Posterior vena cava (tissue), 2 donors: ENCODE measurements at places on chromosomes 3 and 15.

DNA sequence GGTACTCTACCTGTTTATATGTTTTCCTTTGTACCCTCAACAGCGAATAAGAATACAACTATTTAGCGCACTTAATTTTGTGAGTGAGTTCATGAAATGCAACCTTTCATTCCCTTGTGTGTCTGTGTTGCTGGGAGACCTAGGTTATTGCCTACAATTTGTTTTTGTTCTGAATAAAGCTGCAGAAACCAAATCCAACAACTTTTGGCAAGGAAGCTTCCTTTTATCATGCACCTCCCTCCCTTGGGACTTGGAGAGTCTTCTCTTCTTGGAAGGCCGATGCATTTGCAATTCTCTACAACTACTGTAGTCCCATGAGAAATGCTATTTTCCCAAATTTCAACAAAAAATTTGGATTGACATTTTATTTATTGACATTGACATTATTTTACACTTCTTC, 1002.4 kb upstream of the CADM2 start:
- no peak for DNase-seq

DNA sequence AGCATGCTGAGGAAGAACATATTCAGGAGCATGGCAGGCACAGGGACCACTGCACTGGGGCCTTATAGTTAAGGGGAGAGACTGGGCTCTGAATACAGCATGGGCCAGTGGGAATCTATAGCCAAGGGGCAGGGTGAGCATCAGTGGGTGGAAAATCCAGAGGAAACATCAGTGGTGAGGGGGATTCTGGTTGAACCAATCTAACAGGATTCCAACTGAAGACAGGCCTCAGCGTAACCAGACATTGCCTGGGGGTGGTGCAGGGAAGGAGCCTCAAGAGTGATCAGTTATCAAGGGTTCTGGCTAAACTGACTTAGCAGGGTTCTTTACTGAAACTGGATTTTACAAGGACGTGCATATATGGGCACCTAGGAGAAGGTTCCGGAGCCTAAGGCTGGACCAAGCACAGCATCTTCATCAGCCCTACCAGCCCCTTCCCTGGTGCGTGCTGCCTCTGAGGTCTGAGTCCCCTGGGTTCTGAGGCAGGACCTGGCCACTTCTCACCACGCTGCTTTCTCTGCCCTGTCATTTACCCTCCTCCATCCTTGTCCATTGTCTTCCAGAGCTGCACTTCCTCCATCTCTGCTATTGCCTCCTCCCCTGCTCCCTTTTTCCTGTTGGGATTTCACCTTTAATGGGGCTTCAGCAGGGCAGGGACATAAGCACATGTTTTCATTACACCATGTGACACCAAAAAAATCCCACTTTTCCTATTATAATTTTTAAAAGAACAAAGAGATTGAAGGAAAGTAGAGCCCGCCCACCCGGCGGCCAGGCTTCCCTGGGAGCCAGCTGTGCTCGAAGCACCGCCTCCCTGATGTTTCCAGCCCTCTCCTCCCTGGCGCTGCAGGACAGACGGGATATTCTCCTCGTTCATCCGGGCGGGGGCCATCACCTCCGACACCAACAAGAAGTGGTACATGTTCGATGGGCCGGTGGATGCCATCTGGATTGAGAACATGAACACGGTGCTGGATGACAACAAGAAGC, 52.1 kb downstream of the DNAH1 start:
- DNase-seq: no peak

DNA sequence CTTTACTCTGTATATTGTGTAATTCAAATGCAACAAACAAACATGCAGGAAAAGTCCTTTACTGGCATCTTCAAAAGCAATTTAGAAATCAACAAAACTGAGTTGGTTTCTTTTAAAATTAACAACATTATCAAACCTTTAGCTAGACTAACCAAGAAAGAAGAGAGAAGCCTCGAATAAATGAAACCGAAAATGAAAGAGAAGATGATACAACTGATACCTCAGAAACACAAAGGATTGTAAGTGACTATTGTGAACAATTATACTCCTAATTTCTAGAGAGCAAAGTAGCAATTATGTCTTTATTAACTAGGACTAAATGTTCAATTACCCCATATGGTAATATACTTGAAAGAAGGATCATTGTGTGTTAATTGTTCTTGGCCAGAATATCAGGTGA, 49.2 kb upstream of the P3H2 start:
- no peak for DNase-seq

DNA sequence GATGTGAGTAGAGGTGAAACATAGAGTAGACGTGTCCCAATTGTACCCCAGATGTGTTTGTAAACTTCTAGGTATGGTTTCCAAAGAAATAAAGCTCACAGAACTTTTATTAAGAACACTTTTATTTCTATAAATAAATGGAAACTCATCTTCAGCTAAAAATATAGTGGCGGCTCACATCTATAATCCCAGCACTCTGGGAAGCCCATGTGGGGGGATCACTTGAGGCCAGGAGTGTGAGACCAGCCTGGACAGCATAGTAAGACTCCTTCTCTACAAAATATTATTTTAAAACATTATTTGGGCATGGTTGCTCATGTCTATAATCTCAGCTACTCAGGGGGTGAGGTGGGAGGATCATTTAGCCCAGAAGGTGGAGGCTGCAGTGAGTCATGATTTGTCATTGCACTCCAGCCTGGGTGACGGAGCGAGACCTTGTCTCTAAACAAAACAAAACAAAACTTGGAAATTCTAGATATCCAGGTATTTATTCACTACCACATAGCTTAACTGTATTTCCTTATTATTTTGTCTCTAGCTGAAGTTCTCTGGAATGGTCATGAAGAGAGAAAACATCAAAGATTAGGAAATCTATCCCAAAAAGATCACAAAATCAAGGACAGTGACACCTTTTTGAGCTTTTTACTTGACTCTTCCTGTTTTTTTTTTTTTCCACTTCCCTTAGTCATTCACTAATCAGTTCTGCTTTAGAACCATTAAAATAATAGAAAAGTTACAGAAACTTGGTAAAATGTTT, 258.1 kb downstream of the TIGIT start:
- no peak for DNase-seq

DNA sequence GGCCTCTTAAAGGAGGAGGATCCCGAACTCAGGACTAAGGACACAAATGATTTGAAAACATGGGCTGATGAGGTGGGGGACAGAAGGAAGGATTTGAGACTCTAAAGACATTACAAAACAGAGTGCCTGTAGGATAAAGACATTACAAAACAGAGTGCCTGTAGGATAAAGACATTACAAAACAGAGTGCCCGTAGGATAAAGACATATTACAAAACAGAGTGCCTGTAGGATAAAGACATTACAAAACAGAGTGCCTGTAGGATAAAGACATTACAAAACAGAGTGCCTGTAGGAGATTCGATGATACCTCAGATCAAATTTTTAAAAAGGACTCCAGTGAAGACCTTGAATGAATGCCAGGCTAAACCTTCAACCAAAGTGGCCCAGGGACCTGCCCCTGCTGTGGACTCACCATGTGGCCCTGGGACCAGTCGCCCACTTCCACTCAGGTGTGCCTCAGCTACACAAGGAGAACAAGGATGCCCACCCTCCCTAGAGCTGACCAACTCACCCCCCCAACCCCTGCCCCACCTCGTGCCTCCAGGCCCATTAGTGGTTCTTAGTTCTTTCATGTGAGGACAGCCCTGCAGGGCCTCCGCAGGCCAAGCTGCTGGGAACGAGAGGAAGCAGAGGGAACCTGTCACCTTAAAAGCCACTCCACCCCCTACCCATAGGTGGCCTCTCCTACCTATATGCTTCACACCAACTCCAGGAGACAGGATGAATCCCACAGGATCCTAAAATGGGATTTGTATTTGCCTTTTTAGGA, 59.8 kb downstream of the SH3BP5 start:
- no peak for DNase-seq

- DNase-seq: no peak
These were observed 8.3 kb upstream of the CAMP start for GRCh38 chr3:48215019-48215418.

DNA sequence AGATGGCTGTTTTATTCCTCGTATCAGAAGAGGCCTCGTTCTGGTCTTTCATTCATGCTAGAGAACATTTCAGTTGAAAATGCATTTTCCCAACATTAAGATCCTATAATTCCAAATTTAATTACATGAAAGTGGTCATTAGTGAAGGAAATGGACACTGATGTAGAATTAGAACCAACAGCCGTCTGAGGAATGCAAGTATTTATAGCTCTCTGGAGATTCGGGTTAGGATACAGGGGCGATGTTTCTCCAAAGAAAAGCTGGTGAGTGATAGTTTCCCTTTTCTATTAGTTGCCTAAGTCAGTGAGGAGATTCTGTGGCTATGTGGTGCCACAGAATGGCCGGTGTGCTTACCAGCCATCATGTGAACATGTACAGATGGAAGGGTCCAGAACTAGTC, 109.0 kb upstream of the IL12A start:
- DNase-seq: no peak

DNA sequence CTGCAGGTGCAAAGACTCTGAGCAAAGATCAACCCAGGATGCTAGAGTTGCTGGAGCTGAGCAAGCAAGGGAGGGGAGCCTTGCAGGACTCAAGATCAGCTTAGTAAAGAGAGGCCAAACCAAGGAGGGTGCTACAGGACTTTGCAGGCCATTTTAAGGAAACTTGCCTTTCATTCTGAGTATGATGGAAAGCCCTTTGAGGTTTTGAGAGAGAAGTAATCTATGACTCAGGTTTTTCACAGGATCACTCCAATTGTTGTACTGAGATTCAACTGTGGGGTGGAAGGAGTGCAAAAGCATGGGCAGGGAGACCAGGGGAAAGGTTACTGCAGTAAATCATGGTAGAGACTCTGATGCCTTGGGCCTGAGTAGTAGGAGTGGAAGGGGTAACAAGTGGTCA, 260.4 kb upstream of the GPR149 start:
- DNase-seq: no peak

DNA sequence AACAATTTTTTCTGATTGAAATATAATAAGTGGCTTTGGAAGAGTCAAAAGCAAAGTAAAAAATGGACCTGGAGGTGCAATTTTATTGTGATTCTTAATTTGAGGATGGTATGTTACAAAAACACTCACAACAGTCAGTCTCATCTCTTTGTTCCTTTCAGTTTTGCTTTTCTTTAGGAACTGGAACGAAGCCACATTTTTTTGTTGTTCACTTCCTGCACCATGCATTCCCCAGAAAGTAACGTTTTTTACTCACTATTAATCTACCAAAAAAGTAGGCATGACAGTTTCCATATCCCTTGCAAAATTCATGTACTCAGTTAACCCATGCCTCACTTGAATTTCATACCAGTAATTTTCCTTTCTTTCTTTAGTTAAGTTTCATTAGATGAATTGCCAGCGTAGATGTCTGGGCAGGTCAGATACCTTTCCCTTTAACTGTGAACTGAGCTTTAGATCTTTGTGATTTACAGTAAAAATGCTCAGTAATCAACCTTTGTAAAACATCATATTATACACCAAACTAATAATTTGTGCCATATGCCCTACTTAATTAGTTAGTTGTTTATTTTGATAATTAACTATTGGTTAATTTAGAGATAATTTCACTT, 384.3 kb downstream of the ROBO1 start:
- no peak for DNase-seq

- DNase-seq: no peak
These were observed 7.4 kb downstream of the APPL1 start for GRCh38 chr3:57234613-57235575.

- no peak for DNase-seq
These were observed 241.8 kb upstream of the MCTP2 start for GRCh38 chr15:93989440-93989998.

- no peak for DNase-seq
These were observed 660 bp downstream of the ZNF106 start for GRCh38 chr15:42490291-42490670.

- no peak for DNase-seq
These were observed 984 bp upstream of the EDC3 start for GRCh38 chr15:74696808-74697207.

DNA sequence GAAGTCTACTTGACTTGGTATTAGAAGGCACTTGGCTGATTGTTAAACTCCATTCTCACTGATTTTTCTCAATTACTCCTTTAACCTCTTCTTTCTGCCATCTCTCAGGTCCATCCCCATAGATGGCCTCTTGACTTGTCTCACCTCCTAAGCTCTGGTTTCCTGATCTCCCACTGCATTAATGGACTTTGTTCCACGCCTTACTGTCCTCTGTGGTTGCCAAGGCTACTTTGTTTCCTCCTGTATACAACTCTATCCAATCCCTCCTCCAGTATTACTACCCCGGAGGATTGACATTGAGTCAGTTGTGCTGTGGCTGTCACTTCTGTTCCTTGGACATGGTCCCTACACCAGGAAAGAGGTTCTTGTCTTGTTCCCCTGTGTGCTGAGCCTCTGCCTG, 10.6 kb upstream of the GLCE start:
- no peak for DNase-seq

DNA sequence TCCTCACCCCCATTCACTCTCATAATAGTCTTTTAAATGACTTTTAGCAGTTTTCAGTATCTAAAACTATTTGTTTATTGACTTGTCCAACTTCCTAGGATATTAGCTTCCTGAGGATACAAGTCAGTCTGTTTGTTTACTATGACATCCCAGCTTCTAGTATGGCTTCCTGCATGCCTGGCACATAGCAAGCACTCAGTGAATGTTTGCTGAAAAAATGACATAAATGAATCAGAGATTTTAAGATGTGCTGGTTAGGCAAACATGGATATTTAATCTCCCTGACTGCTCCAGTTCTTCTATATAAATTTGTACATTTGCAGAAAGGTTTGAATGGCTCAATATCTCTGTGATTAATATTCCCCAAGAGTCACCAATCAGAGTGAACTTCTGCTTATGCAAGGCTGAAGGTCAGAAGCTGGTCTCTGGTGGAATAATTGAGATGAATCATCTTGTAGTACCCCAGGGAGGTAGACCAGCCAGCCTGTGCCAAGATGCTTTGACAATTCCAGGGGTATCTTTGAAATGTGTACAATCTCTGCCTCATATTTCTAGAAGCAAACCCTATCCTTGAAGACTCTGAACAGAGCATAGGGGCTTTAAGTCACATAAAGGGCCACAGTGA, 219.0 kb upstream of the LMCD1 start:
- DNase-seq: no peak

GRCh38 chr3:3086239-3086638, 23.9 kb downstream of the IL5RA start:
- DNase-seq: no peak

DNA sequence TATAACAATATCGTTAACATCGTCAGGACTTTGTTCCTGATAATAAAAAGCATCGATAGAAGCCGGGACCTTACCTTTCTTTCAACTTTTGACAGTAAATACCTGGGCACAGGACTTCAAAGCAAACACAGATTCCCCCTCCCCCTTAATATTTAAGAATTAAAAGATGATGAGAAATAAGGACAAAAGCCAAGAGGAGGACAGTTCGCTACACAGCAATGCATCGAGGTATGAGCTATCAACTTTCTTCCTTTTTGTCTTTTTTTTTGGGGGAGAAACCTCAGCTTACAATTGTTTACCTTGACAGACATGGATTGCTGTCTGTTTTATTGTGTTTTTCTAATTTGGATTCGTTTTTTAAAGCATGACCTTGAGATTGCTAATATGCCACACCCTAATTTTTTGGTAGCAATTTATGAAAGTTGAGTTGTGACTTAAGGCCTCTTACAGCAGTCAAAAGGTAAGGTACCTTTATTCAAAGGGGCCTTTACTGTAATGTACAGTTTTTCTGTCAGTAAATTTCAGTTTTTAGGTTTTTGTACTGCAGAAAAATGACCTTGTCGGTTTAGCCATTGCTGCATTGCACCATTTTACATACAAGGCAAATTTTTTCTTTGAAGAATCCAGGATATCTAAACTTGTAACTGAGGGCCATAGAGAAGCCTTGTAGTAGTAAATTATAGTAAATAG, 1.1 kb downstream of the CHD2 start:
- no peak for DNase-seq
